ENCODE measurements at places on chromosomes 1 and 21.

DNA sequence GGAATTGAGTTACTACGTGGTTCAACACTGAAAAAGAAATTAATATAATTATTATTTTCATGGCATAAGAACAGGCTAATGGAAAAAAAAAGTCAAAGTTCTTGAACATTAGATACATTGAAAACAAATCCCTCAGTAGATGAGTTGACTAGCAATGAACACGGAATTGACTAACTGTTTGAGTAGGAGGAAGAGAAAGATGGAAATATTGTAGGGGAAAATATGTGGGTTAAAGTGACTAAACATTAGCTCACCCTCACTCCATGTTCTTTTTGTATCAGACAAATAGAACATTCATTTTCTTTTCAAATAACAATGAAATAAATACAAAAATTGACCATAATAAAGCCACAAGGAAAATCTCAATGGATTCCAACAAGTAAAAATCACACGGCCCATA lies 84.3 kb downstream of the KCNK2 start:
- DNase-seq: no peak

DNA sequence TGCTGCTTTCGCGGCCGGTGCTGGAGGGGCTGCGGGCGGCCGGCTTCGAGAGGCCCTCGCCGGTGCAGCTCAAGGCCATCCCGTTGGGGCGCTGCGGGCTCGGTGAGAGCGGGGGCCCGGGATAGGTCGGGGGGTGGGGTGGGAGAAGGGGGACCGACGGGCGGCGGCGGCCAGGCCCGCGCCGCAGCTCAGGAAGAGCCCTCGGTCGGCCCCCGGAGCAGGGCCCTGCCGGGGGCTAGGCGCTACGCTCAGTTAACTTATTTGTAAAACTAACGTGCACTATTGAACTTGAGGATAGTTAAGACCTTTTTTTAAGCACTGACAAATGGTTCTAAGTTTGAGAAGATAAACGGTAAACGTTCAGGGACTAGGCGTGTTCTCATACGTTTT lies 418 bp downstream of the DDX20 start:
- DNase-seq: no peak

DNA sequence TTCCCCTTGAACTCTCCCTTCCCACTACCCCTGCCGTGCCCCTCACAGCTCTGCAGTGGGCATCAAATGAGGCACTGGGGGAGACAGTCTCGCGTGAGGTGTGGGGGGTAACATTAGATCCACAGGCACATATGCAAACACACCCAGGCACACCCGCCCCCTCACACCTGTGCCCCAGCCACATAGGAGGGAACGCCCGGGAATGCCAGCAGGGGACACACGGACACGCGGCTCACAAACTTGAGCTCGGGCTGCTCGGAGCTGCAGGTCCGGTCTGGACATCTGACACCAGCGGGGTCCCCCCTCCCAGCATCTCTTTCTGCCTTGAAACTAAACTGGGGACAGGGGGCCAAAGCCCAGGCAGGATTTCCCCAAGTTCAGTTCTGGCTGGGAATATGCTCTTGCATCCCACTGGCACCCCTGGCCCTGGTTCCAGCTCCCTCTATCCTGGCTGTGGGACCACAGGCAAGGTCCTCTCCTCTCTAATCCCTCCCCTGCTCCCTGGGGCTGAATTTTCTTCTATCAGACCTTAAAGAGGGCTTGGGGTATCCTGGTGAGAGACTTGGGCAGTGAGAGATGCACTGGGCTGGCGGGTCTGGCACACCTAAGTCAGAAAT lies 30.6 kb downstream of the CDCP2 start:
- DNase-seq: no peak

- DNase-seq: no peak
Measured at GRCh38 chr1:235998812-235999211, 66.1 kb downstream of the NID1 start.

GRCh38 chr1:99218572-99218971 lies 45.7 kb upstream of the PLPPR4 start:
- no peak for DNase-seq

- no peak for DNase-seq
Measured at GRCh38 chr21:42557420-42557819, 43.8 kb downstream of the SLC37A1 start.

DNA sequence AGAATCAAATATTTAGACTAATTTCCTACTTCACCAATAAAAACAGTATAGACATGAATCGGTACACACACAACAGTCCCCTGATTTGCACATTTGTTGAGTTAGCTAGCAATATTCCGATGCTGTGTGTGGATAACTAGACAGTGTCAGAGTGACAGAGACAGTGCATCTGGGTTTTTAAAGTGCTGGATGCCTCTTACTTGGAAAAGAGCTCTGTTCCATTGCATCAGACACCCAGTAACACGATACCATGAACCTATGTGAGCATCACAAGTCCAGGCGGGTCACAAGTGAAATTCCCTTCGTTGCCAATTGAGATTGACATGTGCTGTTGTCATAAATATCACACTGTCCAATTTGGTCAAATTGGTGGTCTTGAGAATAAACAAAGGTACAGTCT lies 82.0 kb upstream of the ESRRG start:
- no peak for DNase-seq

DNA sequence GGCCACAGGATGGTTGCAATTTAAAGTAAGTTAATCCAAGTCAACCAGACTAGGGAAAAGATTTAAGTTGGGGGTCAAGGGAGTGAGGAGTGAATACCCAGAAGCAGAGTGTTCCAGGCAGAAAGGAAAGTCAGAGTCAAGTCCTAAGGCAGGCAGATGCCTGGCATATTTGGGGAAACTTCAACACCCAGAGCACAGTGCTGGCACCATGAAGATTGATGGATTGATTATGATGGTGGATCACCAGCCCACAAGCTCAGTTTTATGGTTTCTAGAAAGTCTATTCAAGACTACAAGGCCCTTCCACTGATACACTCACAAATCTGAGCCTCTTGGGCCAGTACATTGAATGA lies 100.1 kb upstream of the DUSP10 start:
- DNase-seq: no peak

DNA sequence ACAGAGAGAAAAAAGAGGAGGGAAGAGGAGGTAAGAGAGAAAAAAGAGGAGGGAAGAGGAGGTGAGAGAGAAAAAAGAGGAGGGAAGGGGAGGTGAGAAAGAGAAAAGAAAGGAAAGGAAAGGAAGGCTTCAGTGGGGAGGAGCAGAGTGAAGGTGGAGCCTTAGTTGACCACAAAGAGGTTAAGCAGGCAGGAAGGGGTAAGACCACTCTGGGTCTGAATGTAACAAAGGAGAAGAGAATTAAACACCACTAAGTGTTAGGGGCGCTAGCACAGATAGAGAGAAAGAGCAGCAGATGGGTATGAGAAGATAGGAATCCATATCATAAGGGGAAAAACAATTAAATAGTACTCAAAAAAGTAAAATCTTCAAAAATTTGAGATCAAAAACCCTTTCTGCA lies 6.6 kb downstream of the PTPN14 start:
- DNase-seq: no peak

DNA sequence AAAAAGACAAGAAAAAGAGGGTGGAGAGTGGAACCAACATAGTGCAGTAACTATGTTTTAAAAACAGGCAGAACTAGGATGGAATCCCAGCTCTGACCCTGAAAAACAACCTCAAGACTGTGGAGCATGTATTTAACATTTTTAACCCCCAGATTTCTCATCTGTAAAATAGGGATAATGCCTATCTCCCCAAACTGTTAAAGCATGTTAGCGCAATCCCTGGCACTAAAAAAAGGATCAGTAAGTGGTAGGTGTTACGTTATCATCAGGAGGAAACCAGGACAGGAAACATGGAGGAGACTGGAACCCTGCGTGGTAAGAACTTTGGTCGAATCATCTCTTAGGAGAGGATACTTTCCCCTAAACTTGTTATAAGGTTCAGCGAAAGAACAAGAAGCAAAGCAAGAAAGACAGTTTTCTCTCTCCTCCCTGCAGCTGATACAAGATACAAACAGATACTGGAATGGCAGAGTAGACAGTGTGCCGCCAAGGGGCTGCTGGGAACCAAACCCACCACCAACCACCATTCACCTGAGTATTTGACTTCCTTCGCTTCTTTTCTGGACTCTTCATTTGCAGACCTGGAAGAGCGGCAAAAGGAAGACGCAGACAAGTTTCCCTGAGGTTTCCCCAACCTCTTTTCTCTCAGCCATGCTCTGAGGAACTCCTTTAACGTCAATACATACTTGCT lies 991 bp downstream of the PYGO2 start:
- DNase-seq: no peak

Measured in anterior cingulate cortex (tissue), 58 donors.